ENCODE measurements at places on chromosomes 7 and 10. TPM values are rescaled to one million over a fixed set of nuclear protein-coding genes. Genes with fewer than 3 reads are reported as not detected.

DNA sequence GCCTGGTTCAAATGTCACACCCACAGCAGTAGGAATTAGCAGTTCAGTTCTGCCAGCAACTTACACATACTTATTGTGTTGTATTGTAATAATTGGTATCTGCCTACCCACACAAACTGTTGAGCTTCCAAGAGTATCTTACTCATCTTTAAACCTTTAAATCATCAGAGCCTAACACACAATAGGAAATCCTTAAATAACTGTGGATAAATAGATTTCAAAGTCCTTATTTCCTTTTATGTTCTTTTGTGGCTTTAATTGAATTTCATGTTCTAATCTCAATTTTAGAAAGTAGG lies 3.9 kb downstream of the CASD1 start:
- H3K4me1 ChIP-seq: peaks cover 9% of the 10 kb centered on the region
- H3K36me3 ChIP-seq: no peaks in the 10 kb centered on the region
- DNase-seq: no peak
- H3K27ac ChIP-seq: no peak overlapping the region
- no peaks in the 10 kb centered on the region for H3K27me3 ChIP-seq
- H3K4me3 ChIP-seq: no peak overlapping the region

CLRN3 gene
- 0.39 TPM for total RNA-seq

SHTN1 gene
- 64.0 TPM for total RNA-seq

PGAM2 gene
- total RNA-seq: 0.27 TPM

DNA sequence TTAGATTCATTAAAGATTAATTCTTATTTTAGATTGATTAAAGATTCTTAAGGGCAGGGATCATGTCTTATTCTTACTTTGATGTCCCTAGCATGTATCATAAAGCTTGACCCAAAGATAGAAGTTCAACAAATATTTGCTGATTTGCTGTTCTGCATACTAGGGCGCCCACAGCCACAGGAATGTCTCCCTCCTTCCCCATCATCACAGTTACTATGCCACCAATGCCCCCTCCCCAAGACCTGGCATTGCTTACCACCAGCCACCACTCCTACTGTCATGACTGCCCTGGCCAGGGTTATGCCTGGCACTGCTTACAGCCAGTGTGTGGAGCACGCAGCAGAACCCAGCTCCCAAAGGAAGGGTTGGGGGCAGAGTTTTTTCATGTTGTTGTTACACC lies 86.7 kb upstream of the AGK start:
- H3K27me3 ChIP-seq: peaks cover 55% of the 10 kb centered on the region
- H3K27ac ChIP-seq: no peak overlapping the region
- H3K4me3 ChIP-seq: no peak overlapping the region
- DNase-seq: no peak

DNA sequence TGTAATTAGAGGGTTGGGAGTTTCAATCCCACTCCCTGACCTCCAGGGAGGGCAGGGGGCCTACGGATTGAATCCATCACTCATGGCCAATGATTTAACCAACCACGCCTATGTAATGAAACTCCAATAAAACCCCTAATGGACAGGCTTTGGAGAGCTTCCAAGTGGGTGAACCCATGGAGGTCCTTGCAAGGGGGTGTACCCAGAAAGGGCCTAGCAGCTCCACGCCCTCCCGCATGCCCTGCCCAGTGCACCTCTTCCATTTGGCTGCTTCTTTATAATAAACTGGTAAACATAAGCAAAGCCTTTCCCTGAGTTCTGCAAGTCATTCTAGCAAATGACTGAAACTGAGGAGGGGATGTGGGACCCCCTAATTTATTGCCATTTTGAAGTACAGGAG lies 280.1 kb downstream of the FRMD4A start:
- H3K36me3 ChIP-seq: no peaks in the 10 kb centered on the region
- no peak overlapping the region for H3K4me3 ChIP-seq
- DNase-seq: no peak
- H3K27ac ChIP-seq: no peak overlapping the region
- peaks cover 9% of the 10 kb centered on the region for H3K27me3 ChIP-seq

MYH16 gene
- total RNA-seq: 0.57 TPM

CYP26C1 gene
- total RNA-seq: 0.07 TPM

GRCh38 chr10:62459500-62459899 lies 85.3 kb downstream of the ZNF365 start:
- H3K4me1 ChIP-seq: peaks cover 7% of the 10 kb centered on the region
- no peaks in the 10 kb centered on the region for H3K27me3 ChIP-seq
- no peak for DNase-seq
- H3K27ac ChIP-seq: no peak overlapping the region

GRCh38 chr10:48931188-48931587 lies 8.5 kb downstream of the LRRC18 start:
- H3K36me3 ChIP-seq: no peaks in the 10 kb centered on the region
- H3K27ac ChIP-seq: no peak overlapping the region
- no peak for DNase-seq
- H3K4me3 ChIP-seq: no peak overlapping the region
- peaks cover 19% of the 10 kb centered on the region for H3K27me3 ChIP-seq

DNA sequence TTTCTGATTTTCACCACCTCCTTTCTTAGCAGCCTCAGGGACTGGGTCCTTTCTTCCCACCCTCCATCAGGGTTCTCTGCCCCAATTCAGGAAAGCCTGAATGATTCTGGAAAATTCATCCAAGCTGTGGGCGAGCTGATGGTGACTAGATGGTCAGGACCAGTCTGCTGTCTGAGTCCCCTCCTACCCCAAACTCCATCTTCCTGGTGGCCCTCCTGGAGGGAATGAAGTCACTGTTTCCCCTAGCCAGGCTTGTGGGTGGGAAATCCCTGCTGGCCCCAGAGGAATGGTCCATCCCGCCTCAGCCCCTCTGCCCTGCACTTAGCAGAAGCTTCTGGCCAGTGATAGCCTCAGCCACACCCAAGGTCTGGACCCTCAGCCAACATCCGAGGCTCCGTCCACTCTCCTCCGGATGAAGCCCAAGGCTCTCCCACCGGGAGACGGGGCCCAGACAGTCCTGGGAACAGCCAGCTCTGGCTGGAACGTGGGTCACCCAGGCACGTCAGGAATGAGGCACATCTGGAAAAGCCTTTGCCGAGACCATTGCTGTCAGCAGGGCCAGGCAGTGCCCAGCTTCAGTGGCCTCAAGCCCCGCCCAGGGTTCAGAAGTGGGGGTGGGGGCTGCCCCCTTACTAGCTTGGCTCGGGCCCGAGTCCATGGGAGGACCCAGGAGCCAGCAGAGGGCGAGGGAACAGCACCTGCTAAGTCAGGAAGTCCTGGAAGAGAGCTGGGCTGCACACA lies 4.0 kb upstream of the AQP1 start:
- H3K4me1 ChIP-seq: peaks cover 12% of the 10 kb centered on the region
- no peak overlapping the region for H3K27ac ChIP-seq
- DNase-seq: no peak
- H3K36me3 ChIP-seq: no peaks in the 10 kb centered on the region
- no peak overlapping the region for H3K4me3 ChIP-seq

- no peaks in the 10 kb centered on the region for H3K4me1 ChIP-seq
- DNase-seq: no peak
- H3K27ac ChIP-seq: no peak overlapping the region
- H3K27me3 ChIP-seq: no peaks in the 10 kb centered on the region
Measured at GRCh38 chr10:47087667-47088066, 176.4 kb downstream of the PTPN20 start.

GPR158 gene
- total RNA-seq: 2.9 TPM

All from HCT116 (cell line).